Activated CD8-positive, alpha-beta memory T cell treated with anti-CD3 and anti-CD28 coated beads, Interleukin-2, amount 50 U/mL, for 4 hours (primary cell): ENCODE measurements at places on chromosomes 4 and X.
A peak's percentile ranks its signal among the peaks of the same experiment; 100 is the strongest.

GRCh38 chrX:115214151-115214550, 19.7 kb downstream of the LRCH2 start:
- DNase-seq = no peak

GRCh38 chrX:997631-998137, 214.8 kb downstream of the CRLF2 start:
- no peak for DNase-seq

- no peak for DNase-seq
Measured at GRCh38 chr4:56078866-56079265, 130.1 kb downstream of the CEP135 start.

- DNase-seq = no peak
Measured at GRCh38 chr4:42225286-42225685, 72.8 kb upstream of the BEND4 start.

GRCh38 chrX:117092641-117093040, 629.9 kb upstream of the CT83 start:
- DNase-seq = no peak

DNA sequence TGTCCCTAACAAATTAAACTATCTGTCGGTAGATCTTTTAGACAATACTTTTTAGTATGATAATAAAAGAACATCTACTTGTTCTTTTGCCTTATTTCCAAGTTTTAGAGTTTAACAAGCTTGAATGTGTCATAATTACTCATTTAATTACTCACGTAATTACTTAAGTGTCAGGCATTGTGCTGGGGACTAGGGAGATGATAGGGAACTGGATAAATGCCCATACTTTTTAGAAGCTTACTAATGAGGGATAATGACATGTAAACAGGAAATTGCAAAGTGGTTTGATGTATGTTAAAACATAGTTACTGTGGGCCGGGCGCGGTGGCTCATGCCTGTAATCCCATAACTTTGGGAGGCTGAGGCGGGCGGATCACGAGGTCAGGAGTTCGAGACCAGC, 158.3 kb downstream of the DMD start:
- DNase-seq = no peak

GRCh38 chr4:41455206-41455605, 82.8 kb upstream of the LIMCH1 start:
- DNase-seq = no peak

GRCh38 chr4:102454268-102454667, 46.9 kb upstream of the NFKB1 start:
- no peak for DNase-seq

DNA sequence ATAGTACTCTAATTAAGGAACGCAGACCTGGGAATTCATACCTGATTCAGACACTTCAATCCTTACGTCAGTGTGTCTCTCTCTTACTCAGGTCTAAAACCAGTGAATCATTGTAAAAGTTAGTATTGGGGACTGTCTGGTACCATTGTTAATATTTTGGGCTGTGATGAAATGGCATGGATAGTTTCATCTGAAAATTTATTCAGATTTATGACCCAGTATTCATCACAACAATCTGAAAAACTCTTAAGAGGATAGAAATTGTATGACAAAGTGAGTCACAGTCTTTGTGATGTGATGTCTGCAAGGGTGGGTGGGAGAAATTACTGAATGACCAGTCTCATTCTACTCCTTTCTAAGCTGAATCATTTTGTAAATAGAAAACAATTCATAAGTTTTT, 10.3 kb downstream of the FGF2 start:
- no peak for DNase-seq

GRCh38 chrX:20270562-20270890, 3.8 kb upstream of the RPS6KA3 start:
- no peak for DNase-seq

- no peak for DNase-seq
Measured at GRCh38 chr4:74018116-74018515, 19.6 kb upstream of the CXCL5 start.

DNA sequence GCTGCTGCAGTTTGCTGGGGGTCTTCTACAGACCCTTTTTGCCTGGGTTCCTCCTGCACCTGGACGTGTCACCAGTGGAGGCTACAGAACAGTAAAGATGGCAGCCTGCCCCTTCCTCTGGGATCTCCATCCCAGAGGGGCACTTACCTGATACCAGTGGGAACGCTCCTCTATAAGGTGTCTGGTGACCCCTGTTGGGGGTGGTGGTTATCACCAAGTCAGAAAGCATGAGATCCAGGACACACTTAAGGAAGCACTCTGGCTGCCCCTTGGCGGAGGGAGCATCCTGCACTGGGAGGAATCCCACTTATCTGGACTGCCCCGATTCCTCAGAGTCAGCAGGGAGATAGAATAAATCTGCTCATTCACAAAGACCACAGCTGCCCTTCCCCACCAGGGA, 218.9 kb upstream of the GALNTL6 start:
- no peak for DNase-seq

DNA sequence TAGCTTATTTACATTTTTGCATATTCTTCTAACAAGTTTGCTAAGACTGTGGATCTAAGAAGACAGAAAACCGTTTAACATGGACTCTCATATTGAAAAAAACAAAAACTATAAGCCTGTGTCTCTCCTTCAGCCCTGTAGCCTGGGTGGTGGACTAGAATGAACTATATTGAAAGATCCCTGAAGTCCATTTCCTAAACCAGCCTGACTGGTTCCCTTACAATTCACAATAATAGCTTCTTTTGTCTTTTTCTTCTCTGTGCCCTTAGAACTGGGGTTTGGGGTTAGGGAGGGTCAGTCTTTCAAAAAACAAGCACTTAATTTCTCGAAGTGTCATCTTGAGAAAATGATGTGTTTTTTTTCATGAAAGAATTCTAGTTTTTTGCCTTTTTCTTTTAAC, 59.0 kb downstream of the GSTCD start:
- no peak for DNase-seq

GRCh38 chr4:40149960-40150385, 46.9 kb upstream of the RHOH start:
- DNase-seq = peak; percentile 71

- DNase-seq = no peak
Measured at GRCh38 chrX:40866893-40867292, 131.6 kb upstream of the MED14 start.

DNA sequence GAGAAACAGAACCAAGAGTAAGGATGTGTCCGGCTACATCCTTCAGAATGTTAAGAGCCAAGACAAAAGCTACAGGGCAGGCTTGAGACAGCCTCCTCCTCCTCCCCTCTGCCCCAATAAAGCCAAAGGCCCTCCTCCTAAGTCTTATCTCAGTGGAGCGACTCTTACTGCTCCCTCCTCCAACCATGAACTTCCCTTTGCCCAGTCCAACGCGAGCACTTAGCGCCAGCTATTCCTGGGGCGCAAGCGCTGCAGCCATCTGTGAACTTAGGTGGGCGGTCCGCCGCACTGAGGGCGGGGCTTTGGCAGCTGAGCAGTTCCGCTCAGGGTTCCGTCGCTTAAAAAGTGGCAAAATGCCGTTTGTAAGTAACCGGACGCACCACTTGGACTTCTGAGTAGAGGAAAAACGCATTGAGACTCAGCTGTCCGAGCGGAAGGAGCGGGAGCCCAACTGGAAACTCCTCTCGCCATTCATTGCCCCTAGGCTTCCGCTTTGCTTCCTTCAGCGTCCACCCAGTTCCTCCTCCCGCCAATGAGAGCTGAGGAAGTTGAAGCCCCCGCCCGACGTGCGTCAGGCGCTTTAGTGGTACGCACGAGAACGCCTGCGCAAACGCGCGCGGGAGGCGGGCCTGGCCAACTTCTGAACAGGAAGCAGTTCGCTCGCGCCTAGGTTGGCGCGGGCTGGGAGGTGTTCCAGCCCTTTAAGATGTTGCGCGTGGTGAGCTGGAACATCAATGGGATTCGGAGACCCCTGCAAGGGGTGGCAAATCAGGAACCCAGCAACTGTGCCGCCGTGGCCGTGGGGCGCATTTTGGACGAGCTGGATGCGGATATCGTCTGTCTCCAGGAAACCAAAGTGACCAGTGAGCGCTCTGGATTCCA, at the start of gene APEX2:
Gene APEX2 (plus strand): TSS at position 647 of the 882 bp plus-strand sequence. CDS start 60 bp downstream, at position 707.
- DNase-seq = peak; percentile 82

- no peak for DNase-seq
Measured at GRCh38 chr4:2101346-2102044, 42.4 kb downstream of the NAT8L start.

DNA sequence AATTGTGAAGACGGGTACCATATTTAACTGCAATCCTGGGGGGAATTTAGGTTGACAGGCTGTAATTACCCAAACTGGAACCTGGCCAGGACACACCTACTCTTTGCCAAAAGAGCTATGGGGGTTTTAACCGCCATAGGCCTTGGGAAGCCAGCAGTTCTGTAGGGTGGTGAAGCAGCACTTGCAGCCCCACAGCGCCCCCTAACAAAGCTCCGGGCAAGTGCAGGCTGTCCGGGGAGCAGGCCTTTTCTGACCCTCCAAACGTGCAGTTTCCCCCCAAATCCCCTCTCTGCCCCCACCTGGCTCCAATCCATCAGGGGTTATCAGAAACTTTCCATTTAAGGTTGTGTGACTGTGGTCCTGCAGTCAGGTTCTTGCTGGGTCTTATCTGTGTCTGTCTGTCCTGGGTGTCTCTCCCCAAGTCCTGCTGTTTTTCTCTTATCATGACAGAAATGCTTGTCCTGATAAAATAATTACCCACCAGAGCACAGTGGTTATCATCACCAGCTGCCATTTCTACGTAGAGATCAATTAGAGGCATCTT, 350.9 kb downstream of the MID1IP1 start:
- DNase-seq = peak; percentile 31

GRCh38 chrX:43657671-43658070, 1.6 kb downstream of the MAOA start:
- no peak for DNase-seq

DNA sequence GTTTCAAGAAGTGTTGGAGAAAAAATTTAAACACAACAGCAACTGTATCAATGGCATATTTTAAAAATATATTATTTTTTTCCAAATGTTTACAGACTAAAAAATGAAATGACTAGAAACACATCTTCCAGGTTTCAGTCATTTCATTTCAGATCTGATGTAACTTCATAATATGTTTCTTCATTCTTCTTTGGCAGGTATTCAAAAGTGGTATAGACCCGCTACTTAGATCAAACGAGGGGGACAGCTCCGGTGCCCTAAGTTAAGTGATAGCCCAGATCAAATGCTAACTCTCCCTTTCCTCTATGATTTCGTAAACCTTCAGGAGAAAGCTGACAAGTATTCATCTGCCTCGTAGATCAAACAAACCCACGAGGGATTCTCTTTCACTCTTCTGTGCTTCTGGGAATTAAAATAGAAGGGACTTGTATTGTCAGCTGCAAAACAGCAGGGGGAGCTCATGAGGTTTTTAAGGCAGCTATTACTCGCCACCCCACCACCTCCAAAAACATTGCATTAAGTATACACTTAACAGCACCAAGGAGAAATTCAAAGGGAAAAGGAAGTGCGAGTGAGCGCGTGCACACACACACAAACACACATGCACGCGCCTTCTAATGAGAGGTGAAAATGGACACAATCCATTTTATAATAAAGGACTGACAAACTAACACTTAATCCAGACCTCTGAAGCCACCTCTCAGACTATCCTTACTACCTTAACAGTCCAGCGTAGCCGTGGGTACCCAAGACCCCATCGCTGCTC, 21.4 kb downstream of the HELT start:
- DNase-seq = peak; percentile 32

DNA sequence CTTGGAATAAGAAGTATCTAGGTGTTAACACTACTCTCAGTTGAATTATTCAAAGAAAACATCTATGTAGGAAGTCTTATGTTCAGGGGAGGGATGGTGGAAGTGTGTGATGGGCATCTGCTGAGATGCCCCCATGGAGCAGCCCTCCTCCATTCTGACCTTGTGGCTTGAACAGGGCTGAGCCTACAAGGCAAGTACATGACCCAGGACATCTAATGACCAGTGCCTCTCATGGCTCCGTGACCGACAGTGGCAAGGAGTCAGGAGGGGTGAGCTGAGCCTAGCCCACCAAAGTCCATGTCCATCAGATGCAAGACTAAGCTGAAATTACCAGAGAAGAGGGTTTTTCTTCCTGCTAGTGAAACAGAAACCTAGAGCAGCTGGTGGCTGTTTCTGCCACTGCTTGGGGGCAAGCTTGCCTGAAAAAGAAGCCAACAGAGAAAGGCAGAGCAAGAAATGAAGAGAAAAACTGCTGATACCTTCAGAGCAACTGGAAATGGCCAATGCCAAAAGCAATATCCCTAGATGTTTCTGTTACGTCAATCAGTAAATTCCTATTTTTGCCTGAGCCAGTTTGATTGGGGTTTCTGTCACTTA, 113.5 kb downstream of the TSPAN5 start:
- no peak for DNase-seq

GRCh38 chr4:67167849-67168248, 377.5 kb downstream of the CENPC start:
- DNase-seq = no peak

DNA sequence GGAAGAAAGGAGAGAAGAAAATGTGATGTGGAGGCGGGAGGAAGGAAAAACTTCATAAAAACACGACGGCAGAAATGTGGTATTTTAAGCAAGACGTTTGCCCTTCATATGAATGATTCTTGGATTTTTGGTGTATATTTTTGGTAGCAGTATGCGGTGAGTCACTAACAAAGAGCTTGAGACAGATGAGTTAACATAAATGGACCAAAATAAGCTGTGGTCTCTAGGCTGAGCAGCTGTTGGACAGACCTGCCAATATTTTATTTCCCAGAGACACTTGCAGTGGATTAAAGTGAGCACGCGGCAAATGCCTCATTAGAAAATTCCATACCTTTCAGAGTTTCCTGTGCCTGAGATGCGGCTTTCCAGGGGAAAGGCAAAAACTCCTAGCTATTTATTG, 43.1 kb upstream of the RPS6KA3 start:
- DNase-seq = no peak

DNA sequence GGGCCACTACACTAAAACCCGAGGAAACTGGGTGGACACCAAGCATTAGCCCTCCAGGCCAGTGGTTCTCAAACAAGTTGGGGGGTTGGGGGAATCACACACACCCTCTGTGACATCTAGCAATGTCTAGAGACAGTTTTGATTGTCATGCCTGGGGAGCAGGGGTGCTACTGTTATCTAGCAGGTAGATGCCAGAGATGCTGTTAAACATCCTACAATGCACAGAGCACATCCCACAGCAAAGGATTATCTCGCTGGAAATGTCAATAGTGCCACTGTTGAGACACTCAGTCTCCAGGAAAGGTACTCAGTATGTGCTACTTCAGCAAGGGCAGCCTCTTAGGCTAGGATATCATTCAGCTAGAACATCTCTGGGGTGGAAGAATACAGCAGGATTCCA, 1.3 kb downstream of the SMC1A start:
- no peak for DNase-seq

- DNase-seq = no peak
Measured at GRCh38 chr4:36168127-36168878, 76.0 kb downstream of the ARAP2 start.
